ENCODE measurements at places on chromosomes 6 and 20. TPM values are rescaled to one million over a fixed set of nuclear protein-coding genes. Genes with fewer than 3 reads are reported as not detected.

The STMND1 gene
- not detected for total RNA-seq

The C4B gene
- total RNA-seq: 3.2 TPM

GRCh38 chr6:55568808-55569439, 10.1 kb downstream of the HMGCLL1 start:
- DNase-seq: no peak

The OPRM1 gene
- not detected for total RNA-seq

GRCh38 chr20:53079261-53079691, 107.1 kb downstream of the TSHZ2 start:
- DNase-seq: no peak

The DEFB113 gene
- not detected for total RNA-seq

DNA sequence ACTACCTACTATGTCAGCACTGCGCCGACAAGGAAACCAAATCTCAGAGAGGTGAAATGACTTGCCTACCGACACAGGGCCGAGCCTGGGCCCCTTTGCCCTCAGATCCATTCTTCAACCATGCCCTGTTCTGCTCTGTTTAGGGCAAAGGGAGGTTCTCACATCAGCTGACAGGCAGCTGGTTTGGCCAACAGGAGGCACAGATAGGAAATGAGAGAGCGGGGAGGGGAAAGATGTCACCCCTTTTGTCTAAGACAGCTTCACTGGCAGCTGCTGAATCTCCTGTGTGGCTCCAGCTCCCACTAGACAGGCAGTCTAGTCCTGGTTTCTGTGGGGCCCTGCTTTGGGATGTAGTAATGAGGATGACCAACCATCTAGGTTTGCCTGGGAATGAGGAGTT, 158.7 kb downstream of the TMEM200A start:
- no peak for DNase-seq

The GTSF1L gene
- not detected for total RNA-seq

- DNase-seq: peak; percentile 57
Observed at GRCh38 chr6:90173262-90173925, 123.2 kb downstream of the BACH2 start.

The DNMT3B gene
- 0.30 TPM for total RNA-seq

DNA sequence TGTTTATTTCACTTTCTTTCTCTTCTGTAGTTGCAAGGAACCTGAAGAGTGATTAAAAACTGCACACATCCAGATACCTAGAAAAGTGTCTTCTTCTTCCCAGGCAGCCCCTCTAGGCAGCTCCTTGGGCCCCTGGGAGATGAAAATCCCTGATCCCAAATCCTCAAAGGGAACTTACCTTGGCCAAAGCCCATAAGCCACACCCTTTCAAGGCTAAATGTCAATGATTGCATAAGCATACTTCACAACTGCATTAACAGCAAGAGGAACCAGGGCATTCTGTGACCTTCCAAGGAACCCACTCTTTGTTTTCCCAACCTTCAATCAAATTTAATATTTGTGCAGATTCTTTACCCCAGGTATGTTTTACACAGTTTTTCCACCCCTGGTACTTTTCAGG, 4.4 kb upstream of the HMGN3 start:
- DNase-seq: no peak

The DPPA5 gene
- total RNA-seq: not detected

All from CD8-positive, alpha-beta T cell (primary cell).